Skin of body (tissue), 3 donors: ENCODE measurements at places on chromosomes 2 and 18.

GRCh38 chr2:113720167-113720566 lies 36.3 kb downstream of the SLC35F5 start:
- no peak for DNase-seq

GRCh38 chr2:20620696-20621365 lies 30.1 kb downstream of the HS1BP3 start:
- no peak for DNase-seq

DNA sequence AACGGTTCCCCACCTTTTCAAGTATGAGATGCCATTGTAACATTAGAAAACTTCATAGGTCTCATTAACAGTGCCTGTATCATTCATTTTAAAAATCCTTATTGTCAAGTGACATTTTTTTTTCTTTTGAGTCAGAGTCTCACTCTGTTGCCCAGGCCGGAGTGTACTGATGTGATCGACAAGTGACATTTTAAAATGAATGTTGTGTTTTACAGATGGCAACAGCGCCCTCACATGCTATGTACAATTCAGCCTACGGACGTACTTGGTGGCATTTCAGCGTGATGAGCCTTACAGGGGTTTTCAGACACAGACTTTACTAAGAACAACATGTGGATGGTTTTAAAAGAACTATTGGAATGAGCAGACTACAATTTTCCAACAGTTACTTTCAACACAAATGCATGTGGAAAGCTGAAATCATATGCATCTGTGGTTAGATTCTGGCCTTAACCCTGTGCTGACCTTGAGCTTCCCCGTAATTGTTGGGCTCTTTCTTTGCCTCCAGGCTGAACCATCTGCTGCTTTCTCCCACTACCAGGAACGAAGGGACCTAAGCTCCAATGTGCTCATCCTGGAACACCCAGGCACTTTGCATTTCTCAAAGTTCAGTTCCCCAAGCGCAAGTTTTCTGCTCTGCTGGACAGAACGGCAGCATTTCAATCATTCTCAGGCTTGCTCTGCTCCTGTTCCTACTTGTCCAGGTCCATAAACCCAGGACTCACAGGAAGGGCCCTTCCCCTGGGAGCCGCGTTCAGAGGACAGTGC lies 119.9 kb upstream of the NDUFV2 start:
- peak; percentile 83 for DNase-seq

DNA sequence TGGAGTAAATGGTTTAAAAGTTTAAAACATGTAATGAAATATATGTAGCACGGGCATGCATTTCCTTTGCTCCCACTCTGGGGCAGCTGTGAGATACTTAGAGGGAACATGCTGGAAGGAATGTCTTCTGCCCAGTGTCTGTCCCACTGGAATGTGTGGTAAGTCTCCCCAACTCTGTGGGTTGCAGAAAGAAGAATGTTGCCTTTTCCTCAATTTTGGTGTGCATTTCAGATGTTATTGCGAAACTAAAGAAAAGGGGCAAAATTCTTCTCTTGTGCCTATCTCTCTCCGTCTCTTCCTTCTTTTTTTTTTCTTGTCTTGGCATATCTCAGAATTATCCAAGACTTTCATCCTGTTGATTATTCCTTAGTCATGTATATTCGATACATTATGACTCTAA lies 201.1 kb downstream of the SH3RF3 start:
- no peak for DNase-seq

GRCh38 chr2:176317199-176317598 lies 48.0 kb downstream of the MTX2 start:
- peak; percentile 9 for DNase-seq

GRCh38 chr2:42754021-42754775 lies 9.7 kb downstream of the OXER1 start:
- no peak for DNase-seq

GRCh38 chr2:101476605-101477208 lies 1.8 kb upstream of the RFX8 start:
- DNase-seq, result no peak

DNA sequence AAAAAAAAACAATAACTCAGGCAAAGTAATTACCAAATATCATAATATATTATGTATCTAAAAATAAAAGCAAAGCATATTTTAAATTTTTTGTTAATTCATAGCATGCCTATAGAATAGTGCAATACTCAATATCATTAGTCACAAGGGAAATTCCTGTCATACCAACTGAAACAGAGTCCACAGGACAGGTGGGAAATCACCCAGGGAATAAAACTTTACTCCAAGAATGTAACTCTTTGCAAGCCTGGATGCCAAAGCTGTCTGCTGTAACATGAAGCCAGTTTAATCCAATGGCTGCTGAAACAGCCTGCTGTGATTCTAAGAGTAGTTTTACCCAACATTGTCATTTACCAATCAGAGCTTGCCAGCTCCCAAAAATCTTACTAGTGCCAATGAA lies 40.0 kb upstream of the SULT1C3 start:
- no peak for DNase-seq

GRCh38 chr2:152166633-152167032 lies 8.9 kb downstream of the STAM2 start:
- DNase-seq, result no peak

DNA sequence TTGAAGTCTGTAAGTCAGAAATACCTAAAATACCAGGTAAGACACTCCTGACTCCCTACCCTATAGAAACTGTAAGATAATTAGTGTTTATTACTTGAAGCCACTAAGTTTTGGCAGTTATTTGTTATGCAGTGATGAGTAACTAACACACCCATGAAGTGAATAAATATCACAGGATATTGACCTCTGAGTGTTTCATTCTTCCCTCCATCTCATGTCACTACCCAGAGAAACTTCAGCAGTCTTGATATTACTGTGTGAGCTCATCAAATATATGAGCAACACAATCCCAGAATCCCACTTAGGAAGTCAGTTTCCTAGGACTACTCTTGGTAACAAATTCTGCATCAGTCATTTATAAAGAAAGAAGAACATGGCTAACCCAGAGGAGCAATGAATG lies 529.7 kb downstream of the FBXO15 start:
- no peak for DNase-seq
